NCI-H345 (cell line): ENCODE measurements at places on chromosomes 2 and 18.

- no peak for DNase-seq
These were observed 288.2 kb downstream of the BCL2 start for GRCh38 chr18:63031375-63031774.

- no peak for DNase-seq
These were observed 56.6 kb downstream of the ZNF638 start for GRCh38 chr2:71388214-71388613.

DNA sequence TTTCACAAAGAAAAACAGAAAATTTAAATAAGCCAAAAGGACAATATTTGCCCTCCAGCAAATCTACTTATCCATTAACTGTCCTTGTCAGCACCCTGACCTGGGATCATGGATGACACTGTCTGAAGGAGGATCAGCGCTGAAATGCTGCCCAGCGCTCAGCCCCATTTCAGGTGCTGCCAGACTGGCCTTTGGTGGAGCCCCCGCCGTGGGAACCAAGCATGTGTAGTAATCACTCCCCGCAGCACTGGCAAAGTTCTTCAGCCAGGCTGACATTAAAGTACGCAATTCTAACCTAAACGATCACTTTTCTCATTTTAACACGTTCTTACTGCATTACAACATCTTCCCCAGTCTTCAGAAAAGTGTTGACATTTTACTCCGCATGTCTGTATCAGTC lies 108.6 kb upstream of the GPC1 start:
- no peak for DNase-seq

DNA sequence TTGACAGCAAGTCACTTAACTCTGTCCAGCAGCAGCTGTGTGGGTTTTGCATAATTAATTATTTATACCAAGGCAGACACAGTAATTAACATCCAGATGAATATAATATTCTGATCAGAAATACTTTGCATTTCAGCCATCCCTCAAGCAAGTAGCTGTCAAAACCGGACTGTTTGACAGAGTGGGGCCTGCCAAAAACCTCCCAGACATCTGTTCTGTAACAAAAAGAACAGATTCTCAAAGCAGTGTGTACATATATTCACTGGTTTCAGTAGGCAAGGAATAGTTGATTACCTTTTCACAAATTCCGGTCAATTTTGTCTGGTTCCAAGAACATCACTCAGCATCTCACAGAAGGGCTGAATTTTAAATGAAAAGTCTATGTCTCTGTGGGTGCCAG lies 291.6 kb downstream of the CMPK2 start:
- no peak for DNase-seq

DNA sequence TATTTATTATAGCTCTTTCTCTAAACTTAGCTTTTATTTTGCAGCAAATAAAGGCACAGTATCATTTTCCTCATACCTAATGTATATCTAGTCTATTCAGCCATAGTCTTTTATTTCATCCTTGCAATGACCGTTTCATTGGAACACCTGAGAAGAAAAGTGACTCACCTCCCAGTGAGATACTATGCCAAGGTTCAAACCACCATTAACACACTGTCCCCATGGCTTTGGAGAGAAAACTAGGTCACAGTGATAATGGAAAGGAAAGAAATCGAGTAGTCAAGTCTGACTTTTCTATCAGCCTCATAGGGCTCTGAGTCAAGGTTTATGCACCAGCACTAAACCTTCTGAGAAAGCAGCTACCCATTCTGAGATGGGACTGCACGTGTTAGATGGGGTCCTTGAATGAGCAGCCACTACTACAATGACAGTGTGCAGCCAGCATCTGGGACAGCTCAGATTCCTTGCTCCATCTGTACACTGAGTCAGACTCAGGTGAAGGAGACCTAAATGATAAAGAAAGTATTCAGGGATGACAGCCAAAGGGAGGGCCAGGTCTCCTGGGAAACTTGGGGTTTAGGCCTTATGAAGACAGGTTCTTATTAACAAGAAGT lies 971.1 kb upstream of the ACVR2A start:
- DNase-seq = no peak

DNA sequence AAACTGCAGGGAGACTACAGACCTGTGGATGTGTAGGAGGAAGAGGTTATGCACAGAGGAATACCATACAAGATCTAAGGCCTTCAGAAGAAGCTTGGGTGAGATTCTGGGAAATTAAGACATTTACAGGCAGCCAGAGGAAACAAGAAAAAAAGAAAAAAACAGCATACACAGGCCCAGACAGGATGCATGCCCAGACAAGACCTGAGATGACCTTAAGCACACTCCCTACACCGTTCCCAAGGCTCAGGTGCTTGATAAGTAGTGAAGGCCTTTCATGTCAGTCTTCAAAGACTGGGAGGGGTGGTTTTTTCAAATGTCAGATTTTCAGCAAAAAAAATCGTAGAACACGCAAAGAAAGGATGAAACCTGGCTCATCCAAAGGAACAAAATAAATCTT lies 83.0 kb downstream of the CCDC138 start:
- no peak for DNase-seq

GRCh38 chr2:11446733-11447248 lies 19.2 kb downstream of the E2F6 start:
- peak; percentile 45 for DNase-seq

DNA sequence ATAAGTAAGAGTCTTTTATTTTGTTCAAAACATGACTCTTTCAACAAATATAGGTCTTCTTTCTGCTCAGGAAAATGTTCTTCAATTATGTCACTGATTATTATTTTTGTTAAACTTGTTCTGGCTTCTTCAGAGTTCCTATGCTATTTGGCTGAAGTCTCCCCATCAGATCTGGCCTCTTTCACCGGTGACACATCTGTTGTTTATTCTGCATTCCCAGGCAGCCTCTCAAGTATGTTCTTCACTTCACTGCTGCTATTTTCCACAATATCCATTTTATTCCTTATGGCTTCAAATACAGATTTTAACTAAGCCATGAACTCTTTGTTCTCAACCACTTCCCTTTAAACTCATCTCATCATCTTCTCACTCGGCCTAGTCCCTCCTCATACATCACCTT lies 45.7 kb downstream of the HDAC4 start:
- no peak for DNase-seq

GRCh38 chr2:8448824-8449556 lies 232.9 kb upstream of the ID2 start:
- DNase-seq = peak; percentile 19

- DNase-seq = no peak
These were observed 17.4 kb downstream of the CDH7 start for GRCh38 chr18:65768120-65768778.
